ENCODE measurements at places on chromosomes 7 and 10.
A peak's percentile ranks its signal among the peaks of the same experiment; 100 is the strongest.

DNA sequence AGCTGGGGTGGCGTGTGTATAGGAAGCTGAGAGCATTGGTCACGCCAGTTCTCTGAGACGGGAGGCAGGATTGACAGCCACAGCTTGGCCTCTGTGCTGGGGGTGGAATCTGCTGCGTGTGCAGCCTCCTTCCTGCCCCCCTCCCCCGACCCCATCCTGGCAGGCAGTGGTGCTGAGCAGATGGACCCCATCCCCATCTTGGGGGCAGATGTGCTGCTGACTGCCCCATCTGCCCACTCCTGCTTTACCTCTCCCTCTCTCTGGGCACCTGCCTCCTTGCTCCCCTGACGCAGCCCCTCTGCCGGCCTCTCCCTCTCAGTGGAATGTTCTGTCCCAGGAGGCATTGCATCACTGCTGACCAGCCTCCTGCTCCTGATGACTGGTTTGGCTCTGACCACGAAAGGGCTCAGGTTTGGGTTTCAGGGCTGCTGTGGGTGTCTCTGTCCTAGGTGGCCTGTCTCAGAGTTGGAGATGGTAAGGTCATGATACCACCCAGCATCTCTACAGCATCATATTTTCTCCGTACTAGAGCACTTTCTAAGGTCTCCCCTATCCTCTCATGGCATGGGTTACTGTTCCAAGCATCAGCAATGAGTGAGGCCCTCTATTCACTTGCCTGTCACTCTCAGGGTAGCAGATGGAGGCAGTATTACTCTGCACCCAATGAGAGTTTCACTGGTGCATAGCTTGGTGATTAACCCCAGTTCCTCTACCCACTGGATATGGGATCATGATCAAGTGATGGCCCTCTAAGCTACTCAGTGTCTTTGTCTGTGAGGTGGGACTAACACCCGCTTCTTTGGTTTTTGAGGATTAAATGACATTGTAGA lies 81.9 kb downstream of the RBM20 start:
- no peak for DNase-seq

- DNase-seq: no peak
Observed at GRCh38 chr10:106078895-106079576, 1085.5 kb downstream of the SORCS1 start.

DNA sequence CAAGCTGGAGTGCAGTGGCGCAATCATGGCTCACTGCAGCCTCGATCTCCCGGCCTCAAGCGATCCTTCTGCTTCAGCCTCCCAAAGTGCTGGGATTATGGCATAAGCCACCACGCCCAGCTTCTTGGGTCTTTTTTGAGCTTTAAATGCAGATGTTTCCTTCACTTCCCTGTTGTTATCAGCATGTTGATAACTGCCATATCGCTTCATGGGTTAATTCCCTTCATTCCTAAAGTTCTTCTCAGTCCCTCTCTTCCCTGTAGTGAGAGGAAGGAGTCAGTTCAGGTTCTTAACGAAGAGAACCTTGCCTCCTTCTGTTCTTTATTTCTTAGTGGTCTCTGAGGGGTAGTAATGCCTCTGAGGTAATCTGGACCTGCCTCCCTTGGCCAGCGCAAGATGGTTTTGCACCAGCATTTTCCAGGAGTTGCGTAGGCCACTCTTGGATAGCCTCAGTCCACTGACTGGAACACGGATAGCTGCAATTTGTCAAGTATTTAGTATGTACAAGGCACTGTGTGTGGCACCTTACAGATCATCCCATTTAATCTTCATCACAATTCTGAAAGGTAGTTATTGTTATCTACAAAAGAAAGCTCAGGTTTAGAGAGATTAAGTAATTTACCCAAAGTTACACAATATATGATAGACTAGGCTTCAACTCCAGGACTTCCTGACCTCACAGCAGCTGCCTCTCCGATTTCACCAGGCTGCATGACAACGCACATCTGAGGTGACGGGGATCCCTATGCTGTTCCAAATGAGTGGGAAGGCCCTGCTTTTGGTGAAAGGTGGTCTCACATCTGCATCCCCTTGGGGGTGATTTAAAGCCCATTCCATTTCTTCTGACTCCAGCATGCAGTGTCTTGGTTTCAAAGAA lies 60.5 kb downstream of the GATA3 start:
- no peak for DNase-seq

DNA sequence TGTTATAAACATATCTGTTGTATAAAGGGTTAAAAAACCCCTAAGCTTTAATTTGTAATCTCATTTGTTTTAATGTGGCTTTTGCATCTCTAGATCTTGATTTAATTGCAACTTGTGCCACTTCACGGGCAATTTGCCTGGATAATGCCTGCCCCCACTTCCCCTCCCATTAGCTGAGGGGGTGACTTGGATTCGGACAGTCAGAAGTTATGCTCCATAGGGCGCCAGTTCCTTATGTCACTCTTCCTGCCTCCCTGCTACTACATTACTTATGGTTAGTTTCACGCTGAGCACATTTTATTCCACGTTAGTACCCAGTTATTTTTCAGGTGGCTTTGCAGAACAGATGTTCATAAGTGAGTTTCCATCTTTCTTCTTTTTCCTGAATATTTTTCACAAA lies 1015.2 kb upstream of the PHF14 start:
- no peak for DNase-seq

DNA sequence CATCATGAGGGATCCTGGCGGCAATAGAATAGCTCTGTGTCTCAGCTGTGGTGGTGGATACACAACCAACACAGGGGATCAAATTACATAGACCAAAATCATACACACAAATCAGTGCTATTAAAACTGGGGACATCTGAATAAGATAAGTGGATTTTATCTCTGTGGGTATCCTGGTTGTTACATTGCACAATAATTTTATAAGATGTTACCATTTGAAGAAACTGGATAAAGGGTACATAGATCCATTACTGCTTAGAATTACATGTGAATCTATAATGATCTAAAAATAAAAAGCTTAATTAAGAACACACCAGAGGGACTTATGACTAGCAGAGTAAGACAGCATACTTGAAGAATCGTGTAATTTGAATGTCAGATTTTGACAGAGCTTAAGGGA lies 8.2 kb upstream of the FAM3C start:
- no peak for DNase-seq

- DNase-seq: peak; percentile 63
Observed at GRCh38 chr7:133081599-133082389, at the start of gene CHCHD3. Gene CHCHD3, minus strand, starts transcription at chr7:133082090. Its CDS starts 153 bp downstream, at chr7:133081937.

DNA sequence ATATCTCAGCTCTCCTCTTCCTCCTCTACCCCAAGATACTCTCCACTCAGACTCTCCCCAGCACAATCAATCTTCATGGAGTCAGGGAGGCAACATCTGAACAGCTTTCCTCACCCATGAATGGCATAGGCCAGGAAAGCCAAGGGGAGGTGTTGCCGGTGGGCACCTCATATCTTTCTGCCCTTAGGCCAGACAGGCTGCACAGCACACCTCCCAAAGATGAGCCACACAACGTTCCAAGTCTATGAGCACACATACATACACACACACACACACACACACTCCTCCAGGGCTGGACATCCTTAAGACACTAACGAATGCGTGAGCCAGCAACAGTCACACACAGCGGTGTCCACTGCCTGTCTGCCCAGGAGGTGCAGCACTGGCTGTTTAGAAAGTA lies 17.7 kb downstream of the COBL start:
- no peak for DNase-seq

DNA sequence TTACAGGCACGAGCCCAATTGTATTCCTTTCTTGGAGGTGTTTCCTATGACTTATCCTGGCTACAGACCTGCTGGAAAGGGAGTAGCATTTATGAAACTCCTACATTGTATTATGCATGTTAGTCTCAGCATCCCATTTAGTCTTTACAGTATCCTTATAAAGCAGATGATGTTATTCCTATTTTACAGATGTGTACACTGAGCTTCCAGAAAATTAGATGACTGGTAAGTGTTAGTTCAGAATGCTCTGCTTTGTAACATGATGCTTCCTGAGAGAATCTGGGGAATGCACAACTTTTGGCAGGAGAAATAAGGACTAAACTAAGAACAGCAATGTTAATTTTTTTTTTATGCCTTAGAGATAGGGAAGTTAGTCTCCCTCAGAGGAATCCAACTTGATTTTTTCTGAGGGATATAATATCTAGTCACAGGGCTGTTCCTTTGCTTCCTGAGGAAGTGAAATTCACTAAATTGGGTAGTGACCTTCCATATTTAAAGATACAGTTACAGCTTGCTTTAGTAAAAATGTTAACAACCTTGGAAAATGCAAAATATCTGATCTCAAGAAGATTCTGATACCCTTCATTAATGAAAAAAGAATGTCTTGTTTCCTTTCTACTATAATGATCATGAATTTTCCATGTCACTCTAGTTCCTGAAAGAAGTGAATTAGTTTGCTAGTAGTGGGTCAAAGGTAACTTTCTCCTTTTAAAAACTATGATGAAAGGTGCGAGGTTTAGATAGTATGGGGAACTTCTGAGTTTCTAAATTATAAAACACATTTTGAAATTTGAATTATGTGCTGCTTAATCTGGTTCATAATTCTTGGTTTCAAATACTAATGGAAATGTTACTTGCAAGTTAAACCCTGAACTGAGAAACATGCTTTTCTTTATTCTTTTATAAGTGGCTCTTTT lies 194.0 kb upstream of the PRPS1L1 start:
- no peak for DNase-seq

DNA sequence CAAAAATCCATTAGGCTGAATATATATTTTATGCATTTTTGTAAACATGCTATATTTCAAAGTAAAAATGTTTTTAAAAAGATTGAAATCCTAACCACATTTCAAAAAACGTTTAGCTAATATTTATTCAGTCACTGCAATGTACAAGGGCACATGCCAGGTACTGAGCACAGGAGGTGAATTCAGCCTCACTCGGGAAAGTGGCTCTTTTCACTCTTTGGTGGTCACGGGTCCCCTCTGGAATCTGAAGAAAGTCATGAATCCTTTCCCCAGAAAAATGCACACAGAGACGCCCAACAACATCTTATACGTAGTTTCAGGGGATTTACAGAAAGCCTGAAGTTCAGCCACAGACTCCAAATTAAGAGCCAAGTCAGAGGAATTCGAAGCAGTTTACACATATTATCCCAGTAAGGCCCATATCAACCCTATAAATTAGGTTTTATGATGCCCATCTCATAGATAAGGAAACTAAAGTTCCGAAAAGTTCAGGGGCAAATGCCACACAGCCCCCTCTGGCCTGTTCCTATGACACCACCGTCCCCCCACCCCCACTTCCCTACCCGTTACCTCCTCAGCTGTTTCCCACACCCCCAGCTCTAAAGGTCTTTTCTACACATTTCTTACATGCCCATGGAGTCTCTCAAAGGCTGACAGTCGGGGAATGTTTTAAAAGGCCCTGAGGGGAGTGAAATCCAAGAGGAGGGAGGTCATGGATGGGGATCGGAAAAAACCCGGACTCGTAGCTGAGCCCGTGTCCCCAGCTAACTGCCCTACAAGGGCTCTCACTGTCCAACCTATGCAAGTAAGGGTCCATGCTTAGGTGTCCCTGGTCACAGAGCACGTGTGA lies 9.6 kb upstream of the SVOPL start:
- DNase-seq: no peak

DNA sequence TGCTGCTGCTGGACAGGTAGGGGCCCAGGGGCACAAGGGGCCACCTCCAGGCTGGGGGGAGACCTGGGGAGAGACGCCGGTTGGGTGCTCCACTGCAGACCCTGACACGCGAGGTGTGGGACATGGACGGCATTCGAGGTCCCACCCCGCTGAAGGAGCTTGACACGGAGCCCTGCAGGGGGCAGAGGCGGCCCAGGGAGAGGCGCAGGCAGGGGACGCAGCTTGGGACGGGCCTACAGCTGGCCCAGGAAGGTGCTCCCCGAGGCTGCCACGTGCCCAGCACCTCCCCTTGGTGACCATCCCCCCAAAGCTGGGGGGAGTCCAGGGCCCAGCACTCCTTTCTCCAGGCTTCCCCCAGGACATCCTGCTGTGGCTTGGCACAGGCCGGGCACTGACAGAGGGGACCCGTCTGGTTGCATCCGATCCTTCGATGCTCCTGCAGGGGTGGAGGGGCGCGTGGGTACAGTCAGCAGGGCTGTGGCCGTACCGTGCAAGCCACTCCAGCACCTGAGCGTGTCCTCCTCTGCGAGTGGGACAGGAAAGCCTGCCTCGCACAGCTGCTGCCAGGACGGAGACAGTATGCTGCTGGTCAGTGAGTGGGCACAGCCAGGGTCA lies 174.4 kb downstream of the ELFN1 start:
- peak; percentile 28 for DNase-seq

DNA sequence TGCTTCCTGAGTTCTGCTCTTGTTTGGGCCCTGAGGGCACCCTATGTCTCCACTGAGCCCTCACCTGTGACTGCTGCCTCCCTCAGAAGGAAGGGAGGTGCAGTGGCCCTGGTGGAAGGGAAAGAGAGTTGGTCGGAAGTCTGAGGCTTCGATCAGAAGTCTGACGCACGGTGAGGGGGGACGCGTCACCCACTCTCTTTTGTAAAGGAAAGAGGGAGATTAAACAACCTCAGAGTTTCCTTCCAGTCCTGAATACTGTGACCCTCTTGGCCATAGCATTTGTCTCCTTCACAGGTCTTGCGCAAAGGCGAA lies 31.4 kb upstream of the TRIM8 start:
- DNase-seq: no peak

DNA sequence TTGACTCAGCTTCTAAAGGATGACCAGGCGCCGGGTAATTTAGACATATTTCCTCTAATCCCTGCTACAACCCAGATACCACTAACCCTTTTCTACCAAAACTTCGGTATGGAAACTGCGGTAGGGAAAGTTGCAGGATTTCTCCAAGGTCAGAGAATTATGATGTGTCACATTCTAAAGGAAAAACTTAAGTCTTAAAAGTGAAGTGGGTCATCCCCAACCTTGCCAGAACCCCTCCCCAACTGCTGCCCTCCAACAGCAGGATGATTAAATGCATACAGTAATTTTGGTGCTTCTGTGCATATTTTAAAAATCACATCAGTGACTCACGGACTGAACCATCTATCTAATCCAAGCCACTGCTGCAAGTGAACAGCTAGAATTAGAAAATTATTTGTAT lies 52.7 kb downstream of the GRB10 start:
- DNase-seq: no peak

GRCh38 chr7:158572000-158572828 lies 15.4 kb downstream of the PTPRN2 start:
- peak; percentile 74 for DNase-seq

- no peak for DNase-seq
Observed at GRCh38 chr10:119316002-119316358, 108.6 kb downstream of the GRK5 start.

- DNase-seq: no peak
Observed at GRCh38 chr10:63707254-63707910, 186.2 kb downstream of the REEP3 start.

- DNase-seq: peak; percentile 16
Observed at GRCh38 chr7:39950473-39951225, 593 bp downstream of the CDK13 start.

GRCh38 chr10:101814466-101815071 lies 3.7 kb downstream of the OGA start:
- DNase-seq: no peak

GRCh38 chr7:24323961-24324480 lies 40.0 kb downstream of the NPY start:
- no peak for DNase-seq

GRCh38 chr10:68721673-68722335 lies 765 bp downstream of the CCAR1 start:
- peak; percentile 9 for DNase-seq

GRCh38 chr10:79927111-79927828 lies 21.6 kb downstream of the SFTPD start:
- DNase-seq: no peak

GRCh38 chr10:120131183-120131582 lies 238.7 kb downstream of the SEC23IP start:
- DNase-seq: no peak

- no peak for DNase-seq
Observed at GRCh38 chr7:45048748-45049147, 40.0 kb downstream of the NACAD start.

GRCh38 chr10:79153745-79154144 lies 85.0 kb downstream of the ZMIZ1 start:
- no peak for DNase-seq
